ENCODE measurements at places on chromosomes 12 and 14.

DNA sequence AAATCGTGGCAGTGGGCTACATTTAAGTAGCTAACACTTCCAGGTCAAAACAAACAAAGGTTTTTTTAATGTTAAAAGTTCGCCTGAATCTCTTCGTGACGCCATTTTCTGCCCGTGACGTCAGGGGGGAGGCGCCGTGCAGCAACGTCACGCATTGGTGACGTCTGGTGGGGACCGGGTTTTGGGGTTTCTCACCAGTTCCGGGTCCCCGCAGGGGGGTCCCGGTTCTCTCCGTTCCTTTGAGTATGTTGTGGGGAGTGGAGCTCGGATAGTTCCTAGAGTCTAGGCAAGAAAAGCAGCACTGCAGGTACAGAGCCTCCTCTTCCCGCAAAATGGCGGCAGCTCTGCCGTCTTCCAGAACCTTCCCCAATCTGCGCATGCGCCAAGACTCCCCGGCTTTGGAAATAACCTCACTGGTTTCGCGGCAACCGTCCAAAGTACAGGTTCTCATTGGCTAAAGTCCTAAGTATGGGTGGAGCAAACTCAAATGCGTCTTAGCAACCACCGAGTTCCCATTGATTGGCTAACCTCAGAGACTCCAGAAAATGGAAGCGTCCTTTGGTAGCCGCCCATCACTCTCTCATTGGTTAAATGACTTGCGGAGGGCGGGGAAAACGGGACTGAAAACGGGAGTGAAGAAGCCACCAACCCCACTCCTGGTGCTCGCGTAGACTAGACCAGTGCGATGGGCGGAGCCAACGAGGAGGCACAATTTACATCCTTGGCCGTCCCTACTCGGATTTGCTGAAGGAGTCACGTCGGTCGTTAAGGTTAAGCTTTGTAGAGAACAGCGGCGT, at the start of gene RBM23:
Gene RBM23, minus strand, starts transcription at position 346 of the 797 bp plus-strand sequence.
- peak; percentile 100 for DNase-seq

DNA sequence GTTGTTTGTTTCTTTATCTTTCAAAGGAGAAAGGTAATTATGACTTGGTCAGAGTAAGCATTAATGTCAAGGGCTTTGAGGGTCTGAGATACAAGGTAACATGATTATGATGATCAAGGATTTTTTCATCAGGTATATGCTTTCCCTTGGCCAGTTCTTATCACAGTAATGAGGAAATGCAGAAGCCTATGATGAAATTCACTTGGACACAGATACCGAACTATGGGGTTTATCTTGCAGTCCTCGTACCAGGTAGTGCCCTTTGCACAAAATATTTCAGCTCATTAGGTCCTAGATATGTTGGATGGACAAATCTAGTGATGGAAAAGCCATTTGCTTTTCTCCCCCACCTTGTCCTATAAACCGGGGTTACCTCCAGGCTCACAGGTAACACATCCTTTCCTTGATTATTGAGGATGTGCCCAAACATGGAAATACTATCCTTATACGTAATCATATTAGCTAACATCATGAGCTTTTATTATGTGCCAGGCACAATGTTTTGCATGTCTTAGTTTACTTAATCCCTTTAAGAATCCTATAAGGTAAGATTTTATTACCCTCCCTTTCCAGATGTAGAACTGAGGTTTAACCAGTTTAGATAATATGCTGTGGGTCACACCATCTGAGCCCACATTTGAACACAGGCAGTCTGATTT, 7.0 kb upstream of the RASSF3 start:
- DNase-seq: no peak

- no peak for DNase-seq
These were observed 117.1 kb upstream of the SLC35F4 start for GRCh38 chr14:57982804-57983634.

- DNase-seq: no peak
These were observed 15.7 kb downstream of the SGPP1 start for GRCh38 chr14:63712123-63712522.

DNA sequence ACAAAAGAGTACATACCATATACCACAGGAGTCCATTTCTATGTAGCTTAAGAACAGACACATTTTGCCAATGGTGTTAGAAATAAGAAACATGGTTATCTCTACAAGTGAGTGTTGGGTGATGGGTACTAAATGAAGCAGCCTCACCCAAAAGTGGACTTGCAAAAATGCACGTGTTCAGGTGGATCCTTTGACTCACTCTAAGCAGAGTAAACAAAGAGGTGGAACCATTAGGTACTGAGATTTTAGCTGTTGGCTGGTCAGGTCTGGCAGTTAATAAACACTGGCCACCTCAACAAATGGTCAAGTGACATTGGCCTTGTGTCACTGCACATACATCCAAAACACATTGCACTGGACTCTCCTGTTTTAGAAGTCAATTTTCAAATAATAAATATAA, 27.6 kb downstream of the EVL start:
- no peak for DNase-seq

- no peak for DNase-seq
These were observed 46.7 kb upstream of the CORO1C start for GRCh38 chr12:108778053-108778452.

GRCh38 chr14:42459171-42459685, 852.6 kb downstream of the LRFN5 start:
- no peak for DNase-seq

DNA sequence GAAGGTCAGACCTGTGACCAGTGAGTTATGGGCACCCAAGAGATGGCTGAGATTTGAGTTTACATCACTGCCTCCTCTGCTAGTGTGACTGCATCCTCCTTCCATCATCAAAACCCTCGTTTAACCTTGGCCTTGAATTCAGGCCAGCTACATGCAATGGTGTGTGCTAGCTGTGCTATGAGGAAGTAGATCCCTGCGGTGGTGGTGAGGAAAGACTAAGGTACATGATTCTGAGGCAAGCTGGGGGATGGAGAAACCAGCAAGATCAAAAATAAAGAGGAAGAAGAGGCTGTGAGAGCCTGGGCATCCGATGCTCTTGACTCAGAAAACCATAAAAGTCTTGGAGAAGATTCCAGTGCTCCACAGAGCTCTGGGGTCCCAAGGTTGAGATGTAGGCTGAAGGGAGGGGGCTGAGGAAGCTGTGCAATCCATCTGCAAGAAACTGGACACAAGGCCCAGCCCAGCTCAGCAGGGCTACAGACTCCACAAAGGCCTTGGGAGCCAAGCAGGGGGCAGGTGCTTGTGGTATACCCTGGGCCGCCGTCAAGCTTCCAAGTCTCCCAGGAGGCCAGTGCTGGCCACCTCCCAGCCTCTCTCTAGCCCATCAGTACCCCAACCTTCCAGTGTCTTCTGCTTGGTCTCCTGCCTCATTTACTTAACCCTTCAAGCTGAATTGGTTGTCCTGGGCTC, 774.8 kb downstream of the VRK1 start:
- DNase-seq: no peak

DNA sequence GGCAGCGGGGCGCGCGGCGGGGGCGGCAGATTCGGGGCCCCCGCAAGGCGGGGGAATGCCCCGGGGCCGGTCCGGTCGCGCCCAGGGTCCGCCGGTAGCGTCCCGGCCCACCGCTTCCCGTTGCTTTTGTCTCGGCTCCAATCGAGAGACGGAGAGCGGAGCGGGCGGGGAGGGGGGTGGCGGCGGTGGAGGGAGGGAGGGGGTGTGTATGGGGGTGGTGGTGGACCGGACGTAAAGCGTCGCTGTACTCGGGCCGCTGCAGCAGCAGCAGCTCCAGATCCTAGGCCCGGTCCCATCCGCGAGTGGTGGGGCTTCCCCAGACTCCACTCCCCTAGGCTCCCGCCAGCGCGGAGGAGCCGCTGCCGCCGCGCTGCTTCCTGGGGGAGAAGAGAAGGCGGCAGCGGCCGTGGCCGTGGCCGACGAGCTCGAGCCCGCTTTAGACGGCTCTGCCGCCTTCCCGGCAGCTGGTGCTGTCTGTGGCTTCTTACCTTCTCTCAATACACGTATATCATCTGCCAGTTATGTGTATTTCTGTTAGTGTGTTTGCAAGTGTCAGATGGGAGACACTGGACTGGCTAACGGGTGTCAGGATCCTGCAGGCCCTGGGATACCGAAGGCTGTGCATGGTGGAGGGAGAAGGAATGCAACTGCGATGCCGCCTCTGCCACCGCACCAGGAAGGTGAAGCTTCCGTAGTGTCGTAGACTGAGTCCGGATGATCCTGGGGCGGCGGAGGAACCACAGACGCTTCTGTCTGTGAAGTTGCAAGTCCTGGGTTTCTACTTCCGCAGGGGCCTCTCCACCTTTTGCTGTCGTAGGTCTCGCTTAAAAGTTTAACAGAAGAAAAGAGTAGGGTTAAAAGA, 508 bp downstream of the CNOT2 start:
- DNase-seq: no peak

DNA sequence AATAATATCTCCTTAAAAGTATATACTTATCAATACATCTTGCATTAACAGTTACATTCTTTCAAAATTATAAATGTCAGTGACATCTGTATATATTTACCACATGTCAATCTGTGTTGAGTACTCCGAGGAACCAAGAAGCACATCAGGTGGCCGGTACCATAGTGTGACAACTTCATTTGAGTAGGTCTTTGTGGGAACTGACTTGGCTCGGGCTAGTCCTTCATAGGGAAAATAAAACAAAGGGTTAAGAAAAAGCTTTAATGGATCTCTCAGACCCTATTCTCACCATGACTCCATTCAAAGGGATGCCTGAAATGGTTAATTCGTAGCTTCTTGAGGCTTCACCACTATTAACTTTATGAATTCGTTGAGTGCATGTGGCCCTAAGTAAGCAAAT, 94.9 kb downstream of the ELK3 start:
- no peak for DNase-seq

GRCh38 chr12:94491489-94491888, 31.8 kb upstream of the CEP83 start:
- no peak for DNase-seq

DNA sequence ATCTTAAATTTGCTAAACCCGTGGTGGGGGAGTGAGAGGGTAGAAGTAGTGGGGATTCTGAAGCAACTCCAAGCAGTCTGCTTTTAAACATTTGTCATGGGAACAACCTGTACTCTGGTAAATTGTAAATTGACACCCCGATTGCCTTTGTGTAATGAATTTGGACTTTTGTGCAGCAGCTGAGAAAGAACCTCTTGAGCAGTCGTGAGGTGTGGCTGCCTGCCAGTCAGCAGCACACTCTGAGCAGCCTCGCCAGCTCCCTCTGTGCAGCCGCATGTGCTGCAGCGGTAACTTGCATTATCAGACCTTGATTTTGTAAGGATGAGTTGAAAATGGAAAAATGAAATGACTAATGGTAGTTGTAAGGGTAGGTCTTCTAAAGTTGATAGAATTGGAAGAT, 74.3 kb downstream of the SUSD6 start:
- no peak for DNase-seq

DNA sequence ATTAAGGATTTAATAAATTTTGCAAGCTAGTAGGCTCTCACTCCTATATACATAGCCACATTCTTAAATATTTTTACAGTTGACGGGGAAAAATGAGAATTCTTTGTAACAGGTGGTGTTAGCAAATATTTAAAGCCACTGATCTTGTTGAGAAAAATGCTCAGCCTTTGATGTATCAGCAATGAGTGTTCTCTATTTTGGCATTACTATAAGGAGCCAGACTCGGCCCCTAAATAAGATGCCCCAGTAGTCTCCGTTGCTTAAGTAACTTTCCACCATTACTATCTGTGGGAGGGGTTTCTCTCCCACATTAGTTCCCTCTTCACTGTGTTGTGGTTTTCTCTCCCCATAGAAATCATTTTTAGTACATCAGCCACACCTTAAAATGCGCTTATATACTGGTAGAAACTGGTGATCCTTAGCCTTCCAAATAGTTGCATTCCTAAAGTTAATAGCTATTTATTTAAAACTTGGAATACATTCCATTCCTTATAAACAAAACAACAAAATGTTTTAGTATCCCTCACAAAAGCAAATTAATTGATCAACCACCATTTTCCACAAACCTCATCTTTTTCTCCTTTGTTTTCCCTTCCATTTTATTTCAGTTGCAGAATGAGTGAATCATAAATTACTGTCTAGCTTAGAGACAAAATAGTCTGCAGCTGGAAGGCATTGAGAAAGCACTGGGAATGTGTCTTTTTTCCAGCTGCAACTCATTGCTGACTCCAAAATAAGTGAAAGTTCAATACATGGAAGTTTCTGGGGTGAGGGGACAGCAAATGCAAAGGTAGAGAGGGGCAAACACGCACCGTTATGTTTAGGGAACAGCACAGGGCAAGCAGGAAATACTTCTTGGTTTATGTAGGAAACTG, 84.7 kb upstream of the FERMT2 start:
- no peak for DNase-seq

DNA sequence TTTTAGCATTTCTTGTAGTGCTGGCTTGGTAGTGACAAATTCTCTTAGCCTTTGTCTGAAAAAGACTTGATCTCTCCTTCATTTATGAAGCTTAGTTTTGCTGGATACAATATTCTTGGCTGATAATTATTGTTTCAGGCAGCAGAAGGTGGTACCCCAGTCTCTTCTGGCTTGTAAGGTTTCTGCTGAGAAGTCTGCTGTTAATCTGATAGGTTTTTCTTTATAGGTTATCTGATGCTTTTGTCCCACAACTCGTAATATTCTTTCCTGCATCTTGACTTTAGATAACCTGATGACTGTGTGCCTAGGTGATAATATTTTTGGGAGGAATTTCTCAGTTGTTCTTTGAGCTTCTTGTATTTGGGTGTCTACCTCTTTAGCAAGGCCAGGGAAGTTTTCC, 41.2 kb downstream of the AEBP2 start:
- DNase-seq: no peak

- no peak for DNase-seq
These were observed 547.1 kb downstream of the CCER1 start for GRCh38 chr12:90407841-90408240.

- no peak for DNase-seq
These were observed 71.7 kb upstream of the FERMT2 start for GRCh38 chr14:53022593-53022992.

GRCh38 chr14:60722357-60723115, 1.6 kb downstream of the SIX4 start:
- DNase-seq: no peak

- DNase-seq: peak; percentile 6
These were observed 37.8 kb downstream of the MYO1H start for GRCh38 chr12:109385339-109386058.

DNA sequence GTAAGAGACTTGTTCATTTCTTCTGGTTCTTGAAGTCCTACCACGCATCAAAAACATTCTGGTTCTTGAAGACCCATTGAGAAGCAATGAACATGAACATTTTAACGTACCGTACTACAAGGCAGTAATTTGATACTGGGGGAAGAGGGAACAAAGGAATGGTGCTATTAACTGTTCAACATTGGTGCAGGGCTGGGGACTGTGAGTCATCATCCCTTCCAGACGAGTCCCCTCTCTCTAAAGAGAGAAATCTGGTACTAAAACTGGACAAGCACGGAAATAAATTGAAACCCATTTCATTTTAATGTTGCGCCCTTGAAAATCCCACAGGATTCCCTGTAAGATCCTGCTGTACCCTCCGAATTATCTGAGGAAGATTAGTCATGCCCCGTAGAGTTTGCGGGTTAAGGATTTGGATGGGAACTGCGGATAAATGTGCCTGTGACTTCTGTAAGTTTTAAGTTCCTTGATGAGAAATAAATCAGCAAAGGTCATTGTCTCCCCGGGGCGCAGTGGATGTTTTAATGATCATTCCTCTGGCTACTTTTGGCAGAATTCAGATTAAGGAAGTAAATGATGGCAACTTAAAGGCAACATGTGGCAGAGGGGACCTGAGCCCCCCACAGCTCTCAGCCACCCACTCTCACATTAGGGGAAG, 78.6 kb downstream of the KCNK13 start:
- DNase-seq: no peak

GRCh38 chr12:111067498-111067897, 147.1 kb upstream of the MYL2 start:
- no peak for DNase-seq

- no peak for DNase-seq
These were observed 116.0 kb upstream of the LRIG3 start for GRCh38 chr12:59036347-59036746.

GRCh38 chr14:93330609-93331000, 2.2 kb downstream of the BTBD7 start:
- no peak for DNase-seq

All from fibroblast of skin of left biceps (primary cell).